Activated CD8-positive, alpha-beta memory T cell treated with anti-CD3 and anti-CD28 coated beads, Interleukin-2, amount 10 ng/mL, durations not matched to agents 7 days and 5 days (primary cell): ENCODE measurements at places on chromosomes 6 and 20.

DNA sequence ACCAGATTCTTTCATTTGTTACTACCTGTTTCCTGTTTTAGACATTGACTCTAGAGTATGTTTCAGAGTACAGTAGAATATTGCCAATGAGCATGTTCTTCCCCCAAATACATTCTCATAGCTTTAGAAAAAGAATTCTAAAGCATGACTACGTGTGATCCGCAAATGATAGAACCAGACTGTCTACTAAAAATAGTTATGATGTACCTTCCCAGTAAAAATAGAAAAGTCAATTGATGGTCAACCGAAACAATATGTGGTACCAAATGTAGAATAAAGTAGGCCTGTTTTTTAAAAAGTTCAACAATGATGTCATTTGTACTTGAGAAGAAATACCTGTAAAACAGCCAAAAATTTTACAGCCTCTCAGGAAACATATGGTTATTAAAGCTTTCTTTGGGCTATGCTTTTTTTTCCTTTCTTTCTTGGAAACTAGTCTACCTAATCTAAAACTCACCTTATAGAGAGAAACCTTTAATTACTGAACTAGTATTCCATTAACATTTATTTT, 130.1 kb upstream of the MTHFD1L start:
- DNase-seq: no peak

GRCh38 chr6:80321011-80321410, 214.5 kb downstream of the BCKDHB start:
- DNase-seq: no peak

DNA sequence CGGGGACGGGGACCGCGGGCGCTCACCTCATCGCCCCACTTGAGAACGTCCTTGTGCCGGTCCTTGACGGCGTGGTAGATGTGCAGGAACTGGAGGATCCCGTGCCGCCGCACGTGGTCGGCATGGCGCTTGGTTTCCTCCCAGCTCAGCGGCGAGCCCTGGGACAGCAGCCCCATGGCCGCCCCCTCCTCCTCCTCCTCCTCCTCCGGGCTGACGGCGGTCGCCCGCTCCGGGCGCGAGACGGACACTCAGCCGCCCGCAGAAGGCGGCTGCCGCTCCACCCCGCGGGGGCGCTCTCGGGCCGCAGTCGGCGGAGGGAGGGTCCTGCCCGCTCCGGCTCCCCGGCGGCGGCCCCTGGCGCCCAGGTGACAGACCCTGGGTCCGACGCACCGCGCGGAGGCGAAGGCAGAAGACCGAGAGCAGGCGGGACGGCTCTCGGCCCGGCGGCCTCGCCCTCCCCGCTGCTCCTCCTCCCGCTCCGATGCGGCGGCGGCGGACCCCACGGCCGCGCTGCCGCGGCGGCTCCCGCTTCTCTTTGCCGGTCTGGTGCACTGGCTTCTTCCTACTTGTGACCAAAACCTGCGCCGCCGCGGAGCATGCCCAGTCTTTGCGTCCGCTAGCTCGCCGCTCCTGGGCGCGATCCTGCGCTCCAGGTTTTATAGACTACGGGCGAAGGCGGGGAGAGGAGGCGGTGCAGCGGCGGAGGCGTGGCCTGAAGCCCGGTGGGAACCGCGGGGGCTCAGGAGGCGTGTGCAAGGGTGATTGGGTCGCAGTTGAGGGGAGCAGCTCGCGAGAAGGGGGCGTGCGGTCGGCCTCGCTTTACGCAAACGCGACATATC, at the start of gene GCLC:
Gene GCLC (minus strand): TSS at position 632 of the 839 bp plus-strand sequence. CDS start 456 bp downstream, at position 176.
- peak; percentile 94 for DNase-seq

GRCh38 chr20:32109392-32110172, at the start of gene TM9SF4:
TM9SF4 (plus strand) TSS chr20:32109714; CDS start chr20:32109741, 27 bp downstream.
- peak; percentile 94 for DNase-seq

DNA sequence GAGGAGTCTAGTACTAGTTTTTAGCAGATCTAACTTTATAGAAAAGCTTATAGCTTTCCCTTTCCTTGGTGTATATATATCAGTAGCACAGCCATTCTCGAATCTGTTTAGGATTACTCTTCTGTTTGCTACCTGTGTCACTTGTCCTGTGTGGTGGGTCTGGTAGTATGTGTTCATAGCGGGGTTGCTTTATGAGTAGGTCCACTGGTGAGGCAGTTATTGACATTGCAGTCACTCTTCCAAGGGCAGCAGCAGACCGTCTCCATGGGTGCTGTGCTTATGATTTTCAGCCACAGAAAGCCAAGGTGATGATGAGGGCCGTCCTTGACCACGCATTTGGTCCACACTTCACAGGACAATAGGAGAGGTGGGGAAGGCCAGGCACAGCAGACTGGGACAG, 171.5 kb downstream of the CDKAL1 start:
- no peak for DNase-seq

GRCh38 chr20:49320460-49320859, 42.6 kb upstream of the ZNFX1 start:
- DNase-seq: no peak

- DNase-seq: no peak
These were observed 42.6 kb downstream of the UBE2V1 start for GRCh38 chr20:50070361-50070760.

GRCh38 chr6:45607798-45608197, 230.1 kb upstream of the SUPT3H start:
- no peak for DNase-seq

DNA sequence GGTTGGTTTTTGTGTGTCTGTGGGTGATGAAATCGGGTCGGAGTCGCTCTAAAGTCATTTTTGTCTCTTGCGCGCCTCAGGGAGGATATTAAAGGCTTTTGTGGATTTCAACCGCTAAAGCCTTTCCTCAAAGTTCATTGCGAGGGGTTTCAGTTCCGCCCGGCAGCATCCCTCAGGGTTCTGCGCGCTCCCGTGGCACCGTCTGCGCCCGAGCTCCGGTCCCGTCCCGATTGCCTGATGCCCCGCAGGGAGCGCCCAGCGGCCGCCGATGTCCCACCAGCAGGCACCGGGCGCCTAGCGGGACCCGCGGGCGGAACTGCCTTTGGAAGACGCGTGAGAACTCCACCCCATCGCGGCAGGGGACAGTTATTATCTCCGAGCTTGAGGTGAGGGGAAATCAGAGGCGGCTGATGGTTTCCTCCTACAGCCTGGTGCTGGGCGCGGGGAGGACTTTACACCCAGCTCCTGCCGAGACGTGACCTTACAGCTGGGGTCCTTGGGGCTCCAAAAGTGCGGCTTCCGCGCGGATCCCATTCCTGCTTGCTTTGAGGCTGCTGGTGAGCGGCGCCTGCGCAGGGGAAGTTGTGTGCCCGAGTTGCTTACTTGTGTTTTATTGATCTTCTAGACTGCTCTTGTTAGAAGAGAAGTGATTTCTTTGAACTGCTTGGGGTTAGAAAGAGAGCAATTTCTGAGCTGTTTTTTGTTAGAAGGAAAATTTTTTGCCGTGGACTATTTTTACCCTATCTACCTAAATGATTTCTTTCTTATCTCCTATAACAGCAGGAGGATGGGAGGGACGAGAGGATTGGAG, 27.1 kb downstream of the ULBP1 start:
- peak; percentile 54 for DNase-seq

DNA sequence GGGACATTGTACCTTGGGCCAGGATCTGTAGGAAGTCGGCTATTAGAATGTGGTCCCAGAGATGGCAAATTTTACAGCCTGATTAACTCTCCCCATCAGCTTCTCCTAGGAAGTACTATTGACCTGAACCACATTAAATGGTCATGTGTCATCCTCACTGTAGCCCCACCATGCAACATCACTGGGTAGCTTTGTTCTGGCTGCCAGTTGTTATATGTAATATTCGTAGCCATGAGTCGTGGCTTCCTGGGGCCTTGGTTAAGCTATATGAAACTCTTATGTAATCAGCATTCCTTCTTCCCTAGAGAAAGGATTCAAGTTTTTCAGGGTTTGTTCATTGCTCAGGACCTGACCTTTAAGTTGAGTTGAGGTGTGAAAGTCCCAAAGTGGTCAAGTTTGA, 125.7 kb downstream of the ANKS1A start:
- no peak for DNase-seq

DNA sequence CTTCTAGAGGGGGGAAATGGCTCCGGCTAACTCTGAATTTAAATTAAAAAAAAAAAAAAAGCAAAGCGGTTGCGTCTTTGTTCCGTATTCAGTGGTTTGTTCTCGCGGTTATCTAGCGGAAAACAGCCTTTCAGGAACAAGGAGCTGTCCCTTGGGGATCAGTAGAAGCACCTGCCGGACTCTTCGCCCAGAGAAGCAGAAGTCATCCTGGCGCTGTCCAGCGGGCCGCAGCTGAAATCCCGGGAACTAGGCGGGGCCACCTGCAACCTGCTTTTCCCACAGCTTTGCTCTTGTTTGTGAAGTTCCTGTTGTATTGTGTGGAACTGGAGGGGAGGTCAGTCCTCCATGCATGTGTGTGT, 43.9 kb upstream of the GJE1 start:
- no peak for DNase-seq

- DNase-seq: no peak
These were observed 240.9 kb upstream of the BTBD3 start for GRCh38 chr20:11676630-11677287.

DNA sequence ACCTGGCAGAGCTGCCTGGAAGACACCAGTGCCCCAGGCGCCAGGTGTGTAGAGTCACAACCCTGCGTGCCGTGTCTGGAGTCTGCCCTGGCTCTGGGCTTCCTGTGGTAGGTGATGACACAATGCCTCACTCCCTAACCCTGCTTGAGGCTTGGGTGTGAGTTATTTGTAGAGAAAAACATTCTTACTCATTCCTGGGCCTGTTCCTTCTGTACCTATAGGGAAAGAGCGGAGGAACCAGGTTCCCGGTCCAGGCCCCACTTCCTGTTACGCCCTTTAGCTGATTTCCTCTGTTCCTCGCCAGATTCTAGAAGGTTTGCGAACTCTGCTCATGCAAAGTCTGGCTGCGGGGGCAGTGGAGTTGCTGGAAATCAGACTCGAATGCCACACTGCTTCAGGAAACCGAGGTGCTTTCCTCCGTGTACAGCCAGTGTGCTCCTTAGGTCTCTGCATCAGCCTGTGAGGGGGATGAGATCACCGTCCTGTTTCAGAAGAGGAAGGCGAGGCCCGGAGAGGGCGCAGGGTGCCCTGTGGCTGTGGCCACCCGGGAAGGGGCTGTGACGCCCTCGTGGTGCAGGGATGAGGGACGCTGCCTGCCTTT, 67.1 kb upstream of the DUSP22 start:
- peak; percentile 88 for DNase-seq

DNA sequence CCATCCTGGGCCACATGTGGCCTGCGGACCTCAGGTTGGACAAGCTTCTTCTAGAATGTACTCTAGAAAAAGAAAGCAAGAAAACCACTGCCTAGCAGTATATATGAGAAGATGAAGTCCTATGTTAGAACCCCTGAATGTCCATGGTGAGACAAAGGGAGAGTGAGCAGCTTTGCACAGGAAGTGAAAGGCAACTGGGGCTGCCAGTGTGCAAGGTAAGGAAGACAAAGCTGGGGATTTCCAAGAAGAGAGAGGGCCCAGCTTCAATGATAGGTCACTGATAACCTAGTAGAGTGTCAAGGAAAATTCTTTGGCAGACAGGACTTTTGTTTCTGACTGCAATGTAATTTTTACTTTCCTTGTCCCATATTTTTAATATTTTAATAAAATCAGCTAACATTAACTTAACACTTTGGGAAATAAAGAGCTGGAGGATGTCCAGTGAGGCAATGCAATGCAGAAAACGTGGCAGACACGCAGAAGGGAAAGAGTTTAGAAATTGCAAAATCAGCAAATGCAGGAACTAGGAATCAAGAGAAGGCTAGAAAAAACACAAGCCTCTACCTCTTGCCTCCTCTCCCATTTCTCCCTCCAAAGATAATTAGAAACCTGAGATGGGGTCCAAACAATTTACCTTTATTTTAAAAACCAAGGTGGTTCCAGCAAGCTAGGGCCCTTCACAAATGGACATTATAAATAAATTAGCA, 47.4 kb downstream of the CYP39A1 start:
- no peak for DNase-seq

GRCh38 chr6:3413592-3413991, 43.3 kb downstream of the SLC22A23 start:
- DNase-seq: no peak

DNA sequence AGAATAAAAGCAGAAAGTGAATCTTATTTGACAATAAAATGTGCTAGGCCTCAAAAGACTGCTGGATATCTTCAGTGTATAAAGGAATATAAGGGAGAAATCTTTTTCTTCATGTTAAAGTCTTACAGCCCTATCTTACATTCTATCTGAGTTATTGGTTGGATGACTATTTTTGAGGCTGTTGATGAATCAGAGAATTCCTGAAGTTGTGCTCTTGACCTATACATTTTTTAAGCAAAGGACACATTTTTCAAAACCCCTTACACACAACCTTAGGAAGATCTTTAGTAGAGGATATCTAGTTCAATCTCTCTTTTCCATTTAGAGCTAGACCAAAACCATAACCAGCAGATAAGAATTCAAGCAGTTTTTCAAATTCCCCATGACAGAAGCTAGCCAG, 10.9 kb upstream of the CGA start:
- no peak for DNase-seq

- DNase-seq: no peak
These were observed 43.1 kb downstream of the ALDH5A1 start for GRCh38 chr6:24537771-24538385.

- peak; percentile 63 for DNase-seq
These were observed 130.8 kb downstream of the JPH2 start for GRCh38 chr20:44056010-44056698.

DNA sequence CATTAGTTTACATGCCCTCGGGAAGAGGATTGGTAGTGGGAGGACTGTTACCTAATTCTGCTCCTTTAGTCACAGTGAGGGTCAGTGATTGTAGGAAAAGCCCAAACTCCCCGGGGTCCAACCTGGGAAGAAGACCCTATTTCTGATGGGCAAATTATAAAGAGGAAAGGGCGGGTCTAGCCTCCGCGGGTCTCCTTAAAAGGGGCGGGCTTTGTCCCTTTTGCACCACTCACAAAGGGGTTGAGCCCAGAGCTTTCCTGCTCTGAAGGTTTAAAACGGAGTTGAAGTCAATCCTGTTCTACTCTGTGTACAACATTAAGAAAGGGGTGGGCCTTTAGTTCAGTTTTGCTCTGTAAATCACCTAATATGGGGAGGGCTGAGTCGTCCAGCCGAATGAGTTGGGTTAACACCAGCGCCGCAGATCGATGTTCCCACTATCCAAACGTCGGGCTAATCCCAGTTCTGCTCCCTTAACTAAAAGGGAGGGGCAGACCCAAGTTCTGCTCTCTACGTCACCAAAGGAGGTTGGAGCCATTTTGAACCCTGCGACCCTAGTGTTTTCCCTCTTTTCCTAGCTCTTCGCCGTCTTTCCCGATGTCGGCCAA, 920 bp upstream of the RNF5 start:
- DNase-seq: peak; percentile 67

- no peak for DNase-seq
These were observed 1.7 kb upstream of the TMEM170B start for GRCh38 chr6:11535801-11536230.

- no peak for DNase-seq
These were observed 208.8 kb upstream of the PLCB4 start for GRCh38 chr20:8860011-8860495.
